ENCODE measurements at places on chromosomes 3 and 15.

- no peak for DNase-seq
Measured at GRCh38 chr15:65323071-65323511, 18.6 kb downstream of the RNU5B-1 start.

- DNase-seq: no peak
Measured at GRCh38 chr3:195542316-195542697, 818 bp downstream of the PPP1R2 start.

- DNase-seq: no peak
Measured at GRCh38 chr3:65030847-65031463, 343.2 kb upstream of the ADAMTS9 start.

GRCh38 chr3:56253941-56254665 is 214.2 kb downstream of the ERC2 start:
- no peak for DNase-seq

GRCh38 chr3:55692295-55692956 is 205.3 kb upstream of the WNT5A start:
- DNase-seq: no peak

DNA sequence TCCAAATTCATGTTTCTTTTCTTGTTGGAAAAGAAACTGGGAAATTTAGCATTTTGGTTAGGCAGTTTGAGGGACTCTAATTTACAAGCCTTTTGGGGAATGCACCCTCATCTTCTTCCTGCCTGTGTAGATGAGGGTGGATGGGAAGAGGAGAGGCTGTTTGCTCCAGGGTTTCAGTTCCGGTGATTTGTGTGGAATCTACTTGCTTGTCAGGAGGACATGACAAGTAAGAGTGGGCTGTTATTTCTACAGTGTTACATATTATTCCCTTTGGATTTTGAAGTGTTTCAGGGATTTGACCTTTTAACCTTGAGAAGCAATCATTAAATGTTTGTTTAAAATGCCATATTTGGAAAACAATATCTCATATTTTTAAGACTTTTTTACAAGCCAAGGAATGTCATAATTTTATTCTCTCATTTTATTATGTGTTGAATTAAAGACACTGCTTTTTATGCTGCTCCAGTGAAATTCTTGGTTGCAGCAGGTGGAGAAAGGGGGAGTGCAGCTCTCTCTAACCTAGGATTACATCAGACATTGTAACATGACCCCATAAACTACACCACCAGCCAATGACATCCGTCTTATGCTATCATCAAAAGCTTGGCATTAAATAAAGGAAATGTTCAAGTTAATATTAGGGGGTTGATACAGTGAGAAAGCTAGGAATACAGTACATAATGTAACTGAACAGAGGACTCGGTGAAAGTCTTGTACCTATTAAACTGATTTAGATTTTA is 30.2 kb downstream of the PLAAT1 start:
- no peak for DNase-seq

GRCh38 chr15:49036650-49037545 is 9.3 kb downstream of the SECISBP2L start:
- no peak for DNase-seq

DNA sequence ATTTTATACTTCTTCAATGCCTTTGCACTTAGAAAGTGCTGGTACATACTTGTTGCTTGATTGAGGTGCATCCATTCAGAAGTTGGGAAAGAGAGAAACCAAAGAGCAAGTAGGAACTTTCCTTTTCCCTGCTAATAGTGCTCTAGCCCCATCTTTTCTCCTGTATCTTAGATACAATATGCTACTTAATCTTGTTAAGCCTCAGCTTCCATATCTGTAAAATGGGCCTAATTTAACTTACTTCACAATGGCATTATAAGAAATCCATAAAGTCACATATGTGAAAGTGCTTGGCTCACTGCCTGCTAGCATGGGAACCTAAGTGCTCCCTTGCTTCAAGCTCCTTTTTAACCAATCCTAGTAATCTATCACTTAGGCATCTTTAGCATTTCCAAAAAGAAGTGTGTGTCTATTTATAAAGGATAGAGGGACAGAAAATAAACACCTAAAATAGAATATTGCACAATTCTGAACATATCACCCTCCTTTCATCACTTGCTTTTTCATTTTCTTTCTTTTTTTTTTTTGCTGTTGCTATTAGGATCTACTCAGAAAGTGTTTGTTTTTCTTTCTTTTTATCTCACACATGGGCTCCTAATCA is 28.1 kb downstream of the KCNAB1 start:
- no peak for DNase-seq

GRCh38 chr3:112013058-112013783 is 14.5 kb downstream of the TAGLN3 start:
- peak; percentile 58 for DNase-seq

DNA sequence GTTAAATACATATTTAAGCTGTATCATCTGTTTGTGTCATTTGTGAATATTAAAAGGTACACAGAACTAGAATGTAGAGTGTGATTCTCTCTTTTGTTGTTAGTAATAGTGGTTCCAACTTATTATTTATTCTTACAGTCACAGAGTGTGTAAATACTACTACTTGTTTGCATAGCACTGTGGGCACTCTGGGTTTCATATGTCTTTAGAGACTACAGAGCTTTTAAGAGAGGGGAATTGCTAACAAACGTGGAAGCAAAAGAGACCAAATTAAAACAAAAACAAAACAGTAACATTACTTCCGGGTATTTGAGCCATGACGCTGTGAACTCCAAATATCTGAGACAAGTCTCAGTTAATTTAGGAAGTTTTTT is 828.0 kb upstream of the DPPA4 start:
- no peak for DNase-seq

- no peak for DNase-seq
Measured at GRCh38 chr3:196471551-196471950, 32.0 kb downstream of the RNF168 start.

- DNase-seq: no peak
Measured at GRCh38 chr3:127535901-127536829, 54.4 kb downstream of the TPRA1 start.
